Vagina (tissue), 2 donors: ENCODE measurements at places on chromosomes 3 and 15.

- no peak for DNase-seq
Observed at GRCh38 chr3:59234884-59235633, 185.2 kb upstream of the CFAP20DC start.

GRCh38 chr15:90201944-90202375, 830 bp downstream of the SEMA4B start:
- DNase-seq = no peak

- DNase-seq = no peak
Observed at GRCh38 chr3:65713016-65713415, 325.7 kb downstream of the MAGI1 start.

GRCh38 chr3:46360907-46361306, 7.0 kb downstream of the CCR2 start:
- DNase-seq = no peak

- no peak for DNase-seq
Observed at GRCh38 chr3:119560160-119560559, 746 bp upstream of the CD80 start.

DNA sequence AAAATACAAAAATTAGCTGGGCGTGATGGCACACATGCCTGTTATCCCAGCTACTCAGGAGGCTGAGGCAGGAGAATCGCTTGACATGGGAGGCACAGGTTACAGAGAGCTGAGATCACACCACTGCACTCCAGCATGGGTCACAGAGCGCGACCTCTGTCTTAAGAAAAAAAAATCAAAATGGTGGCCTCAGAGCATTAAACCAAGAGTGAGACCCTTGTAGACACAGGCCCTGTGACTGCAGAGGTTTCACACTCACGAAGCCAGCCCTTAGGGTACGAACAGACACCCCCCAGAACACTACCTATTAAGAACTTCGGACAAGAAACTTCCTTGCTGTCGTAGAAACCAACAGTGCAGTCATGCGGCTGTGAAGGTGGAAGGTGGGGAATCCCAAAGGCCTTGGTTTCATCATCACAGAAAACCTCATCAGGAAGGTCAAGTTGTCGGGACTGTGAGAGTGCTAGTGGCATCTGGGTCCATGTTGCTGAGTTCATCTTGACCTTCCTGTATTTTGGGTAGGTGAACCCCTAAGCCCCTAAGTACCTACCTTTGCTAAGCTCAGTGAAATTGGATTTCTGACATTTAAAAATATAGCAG, 4.8 kb upstream of the PDE8A start:
- no peak for DNase-seq

GRCh38 chr3:133488785-133489367, 84.6 kb upstream of the CDV3 start:
- DNase-seq = peak; percentile 47

GRCh38 chr3:124854009-124854408, 33.2 kb downstream of the ITGB5 start:
- DNase-seq = no peak

- no peak for DNase-seq
Observed at GRCh38 chr3:132916096-132916495, 122.1 kb upstream of the TMEM108 start.

DNA sequence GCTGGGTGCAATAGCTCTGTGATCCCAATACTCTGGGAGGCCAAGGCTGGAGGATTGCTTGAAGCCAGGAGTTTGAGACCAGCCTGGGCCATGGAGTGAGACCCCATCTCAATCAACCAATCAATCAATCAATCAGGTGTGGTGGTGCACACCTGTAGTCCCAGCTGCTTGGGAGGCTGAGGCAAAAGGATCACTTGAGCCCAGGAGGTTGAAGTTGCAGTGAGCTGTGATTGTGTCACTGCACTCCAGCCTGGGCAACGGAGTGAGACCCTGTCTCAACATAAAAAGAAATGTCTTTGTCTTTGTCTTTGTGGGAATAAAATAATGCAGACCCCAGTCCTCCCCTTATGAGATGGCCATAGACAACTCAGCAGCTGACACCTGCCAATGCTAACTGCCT, 34.9 kb upstream of the TLE3 start:
- no peak for DNase-seq

DNA sequence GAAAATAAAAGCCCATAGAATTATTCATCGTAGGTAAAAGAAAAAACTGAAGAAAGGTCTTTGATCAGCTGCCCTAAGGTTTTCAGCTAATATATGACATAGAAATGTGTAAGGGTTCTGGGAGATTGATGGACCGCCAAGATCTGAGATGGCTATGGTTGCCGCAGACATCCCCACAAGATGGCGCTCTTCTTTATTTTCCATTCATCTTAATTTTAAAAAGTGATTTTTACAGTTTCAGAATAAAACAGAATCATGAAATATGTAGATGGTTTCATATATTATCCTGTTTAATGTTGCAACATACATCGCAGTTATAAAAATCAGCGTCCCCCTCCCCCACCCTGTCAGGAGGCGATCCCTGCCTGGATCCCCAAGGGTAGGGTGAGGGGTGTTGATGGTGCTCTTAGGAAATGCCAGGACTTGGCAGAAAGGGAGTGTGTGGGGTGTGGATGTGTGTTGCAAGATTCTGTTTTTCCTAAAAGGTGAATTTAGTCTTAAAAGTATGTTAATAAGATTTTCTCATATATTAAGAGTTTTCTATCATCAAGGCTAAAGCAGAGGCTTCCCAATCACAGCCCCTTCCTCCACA, 68.8 kb downstream of the ANXA2 start:
- DNase-seq = no peak

GRCh38 chr15:56869573-56869972, 48.9 kb upstream of the TCF12 start:
- no peak for DNase-seq
